ENCODE measurements at places on chromosomes 1 and 21.
A peak's percentile ranks its signal among the peaks of the same experiment; 100 is the strongest.

- no peak for DNase-seq
These were observed 275.1 kb upstream of the VAMP3 start for GRCh38 chr1:7495962-7496361.

GRCh38 chr1:150464422-150464826 is 22.8 kb upstream of the TARS2 start:
- DNase-seq: peak; percentile 51

- DNase-seq: no peak
These were observed 45.7 kb downstream of the GALNT2 start for GRCh38 chr1:230112782-230113181.

- DNase-seq: no peak
These were observed 411.2 kb downstream of the PLPP3 start for GRCh38 chr1:56168176-56168575.

GRCh38 chr1:43509740-43510375 is 20.8 kb upstream of the PTPRF start:
- no peak for DNase-seq

DNA sequence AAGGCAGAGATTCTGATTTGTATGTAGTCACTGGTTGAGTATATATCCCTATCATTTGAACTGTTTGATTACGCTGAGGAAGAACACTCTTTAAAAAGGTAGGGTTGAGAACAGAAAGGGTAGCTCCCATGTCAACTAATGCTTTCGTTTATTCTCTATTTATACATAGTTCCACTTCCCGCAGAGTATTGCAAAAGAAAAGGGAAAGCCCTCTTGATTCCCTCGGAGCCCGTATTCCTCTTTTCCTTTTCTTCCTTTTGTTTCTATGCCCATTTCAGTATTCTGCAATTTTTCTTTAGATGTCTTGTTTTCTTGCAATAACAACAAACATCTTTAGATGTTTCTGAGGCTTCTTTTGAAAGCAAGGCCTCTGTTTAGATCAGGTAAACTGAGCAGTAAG is 78.2 kb downstream of the DNTTIP2 start:
- no peak for DNase-seq

GRCh38 chr1:96554364-96554763 is 167.2 kb upstream of the PTBP2 start:
- DNase-seq: no peak

DNA sequence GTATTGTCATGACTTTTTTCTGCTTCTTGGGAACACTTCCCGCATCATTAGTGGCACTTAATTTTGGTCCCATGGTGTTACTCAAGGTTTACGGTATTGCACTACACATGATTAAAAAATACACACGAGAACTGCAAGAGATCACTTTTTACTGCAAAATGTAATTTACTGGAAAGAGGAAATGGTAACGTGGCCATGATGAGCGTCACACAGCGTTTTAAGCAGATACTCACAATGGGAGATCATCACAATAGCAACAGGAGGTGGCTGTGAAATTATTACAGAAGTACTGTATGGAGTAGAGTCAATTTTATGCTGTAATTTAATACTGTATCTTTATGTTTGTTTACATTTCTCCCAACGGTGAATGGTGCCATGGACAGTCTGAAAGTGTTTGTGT is 1510.3 kb downstream of the AMY1C start:
- no peak for DNase-seq

DNA sequence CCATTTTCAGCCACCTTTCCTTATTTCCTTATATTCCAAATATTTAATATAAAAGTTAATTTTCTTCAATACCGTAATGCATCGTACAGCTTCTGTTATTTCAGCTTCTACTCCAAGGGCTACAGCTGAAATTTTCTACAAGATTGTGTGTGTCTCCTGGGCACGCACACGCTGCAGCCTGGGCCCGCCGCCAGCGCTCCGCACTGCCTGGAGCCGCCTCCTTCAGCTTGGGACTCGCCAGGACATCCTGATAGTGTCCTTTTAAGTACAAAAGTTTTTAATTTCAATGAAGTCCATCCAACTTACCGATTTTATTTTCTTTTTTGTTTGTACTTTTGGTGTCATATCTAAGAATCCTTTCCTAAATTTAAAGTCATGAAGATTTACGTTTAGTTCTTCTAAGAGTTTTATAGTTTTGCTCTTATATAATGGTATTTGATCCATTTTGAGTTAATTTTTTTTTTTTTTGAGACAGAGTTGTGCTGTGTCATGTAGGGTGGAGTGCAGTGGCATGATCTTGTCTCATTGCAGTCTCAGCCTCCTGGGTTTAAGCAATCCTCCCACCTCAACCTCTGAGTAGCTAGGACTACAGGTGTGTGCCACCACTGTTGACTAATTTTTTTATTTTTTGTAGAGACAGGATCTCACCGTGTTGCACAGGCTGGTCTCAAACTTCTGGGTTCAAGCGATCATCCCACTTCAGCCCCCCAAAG is 82.8 kb downstream of the AXDND1 start:
- no peak for DNase-seq

- no peak for DNase-seq
These were observed 840.0 kb upstream of the B3GALT2 start for GRCh38 chr1:194026422-194026821.

DNA sequence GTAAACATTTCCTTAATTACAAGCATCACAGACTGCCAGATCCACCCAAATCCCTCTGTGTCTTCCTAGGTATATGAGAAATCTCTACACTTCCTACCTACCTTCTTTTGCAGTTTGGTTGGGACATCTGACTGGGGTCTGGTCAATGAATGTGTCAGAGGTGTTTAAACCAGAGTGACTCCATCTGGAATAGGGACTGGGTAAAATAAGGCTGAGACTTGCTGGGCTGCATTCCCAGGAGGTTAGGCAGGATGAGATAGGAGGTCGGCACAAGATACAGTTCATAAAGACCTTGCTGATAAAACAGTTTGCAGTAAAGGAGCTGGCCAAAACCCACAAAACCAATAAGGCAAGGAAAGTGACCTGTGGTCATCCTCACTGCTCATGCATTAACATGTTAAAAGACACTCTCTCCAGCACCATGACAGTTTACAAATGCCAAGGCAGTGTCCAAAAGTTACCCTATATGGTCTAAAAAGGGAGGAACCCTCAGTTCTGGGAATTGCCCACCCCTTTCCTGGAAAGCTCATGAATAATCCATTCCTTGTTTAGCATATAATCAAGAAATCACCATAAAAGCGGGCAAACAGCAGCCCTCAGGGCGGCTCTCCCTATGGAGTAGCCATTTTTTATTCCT is 87.4 kb upstream of the BACE2 start:
- no peak for DNase-seq

DNA sequence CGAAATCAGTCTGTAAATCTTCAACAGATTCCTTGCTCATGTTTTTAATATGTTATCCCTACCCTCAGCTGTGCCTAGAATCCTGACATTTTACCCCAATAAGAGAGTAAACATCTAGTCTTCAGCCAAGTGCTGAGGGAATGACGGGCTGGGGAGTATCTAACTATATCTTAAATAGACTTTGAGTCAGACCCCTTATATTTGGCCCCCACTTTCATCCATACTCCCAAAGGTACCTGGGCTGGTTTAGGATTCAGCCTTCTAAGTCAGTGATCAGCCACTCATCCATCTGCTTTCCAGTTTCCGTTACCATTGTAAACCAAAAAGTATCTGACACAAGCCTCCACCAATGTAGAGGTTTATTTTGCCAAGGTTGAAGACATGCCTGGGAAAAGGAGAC is 36.1 kb upstream of the CNIH3 start:
- no peak for DNase-seq

DNA sequence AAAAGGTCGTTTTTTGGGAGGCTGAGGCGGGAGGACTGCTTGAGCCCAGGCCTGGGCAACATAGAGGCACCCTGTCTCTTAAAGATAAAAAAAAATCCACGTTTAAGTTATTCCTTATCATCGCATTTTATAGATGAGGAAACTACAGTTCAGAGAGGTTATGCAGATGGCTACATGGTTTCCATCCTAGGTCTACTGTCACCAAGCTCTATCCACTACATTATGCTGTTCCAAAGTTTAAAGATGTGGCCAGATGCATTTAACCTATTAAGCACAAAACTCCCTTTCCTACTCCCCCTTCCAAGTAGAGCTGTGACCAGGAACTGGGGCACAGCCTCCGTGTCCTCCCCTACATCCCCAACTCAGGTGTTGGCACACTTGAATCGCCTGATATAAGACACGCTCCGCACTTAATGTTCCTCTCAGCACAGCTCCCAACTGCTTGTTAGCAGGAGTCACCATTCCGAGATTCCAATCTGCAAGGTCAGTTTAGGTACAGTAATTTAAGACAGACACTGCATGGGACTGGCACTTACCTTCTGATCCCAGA is 1.3 kb downstream of the TAF5L start:
- no peak for DNase-seq

DNA sequence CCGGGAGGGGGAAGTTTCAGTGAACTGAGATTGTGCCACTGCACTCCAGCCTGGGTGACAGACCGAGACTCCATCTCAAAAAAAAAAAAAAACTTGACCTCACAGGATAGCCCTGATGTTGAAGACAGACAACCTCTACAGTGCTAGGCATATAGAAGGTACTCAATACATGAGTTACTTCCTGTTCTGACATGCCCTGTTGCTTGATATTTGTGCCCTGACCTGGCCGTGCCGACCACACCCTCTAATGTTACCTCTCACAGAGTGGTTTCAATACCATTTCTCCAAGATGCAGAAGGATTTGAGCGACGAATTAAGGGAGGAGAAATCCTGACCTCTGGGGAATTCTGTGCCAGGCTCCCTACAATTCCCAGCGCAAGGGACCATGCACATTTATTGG is 5.2 kb downstream of the PTAFR start:
- DNase-seq: no peak

- no peak for DNase-seq
These were observed 38.8 kb downstream of the HMGB4 start for GRCh38 chr1:33902486-33903209.

DNA sequence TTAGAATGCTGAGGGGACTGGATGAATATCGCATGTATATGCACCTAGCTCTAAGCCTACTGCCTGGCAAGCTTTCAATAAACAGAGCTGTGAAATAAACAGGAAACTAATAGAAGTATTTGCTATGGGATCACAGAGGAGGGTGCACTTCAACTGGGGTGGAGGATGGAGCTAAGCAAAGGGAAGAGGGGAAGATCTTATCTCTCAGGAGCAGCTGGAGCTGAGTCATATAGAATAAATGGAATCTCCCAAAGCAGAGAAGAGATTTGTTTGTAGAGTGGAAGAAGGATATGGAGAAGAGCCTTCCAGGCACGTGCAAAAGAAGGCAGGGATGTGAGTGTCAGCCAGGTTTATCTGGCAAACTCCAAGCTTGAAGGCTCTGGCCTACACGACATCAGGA is 17.0 kb upstream of the KCNA10 start:
- no peak for DNase-seq

- DNase-seq: no peak
These were observed 2.5 kb downstream of the VWA1 start for GRCh38 chr1:1437904-1438376.

DNA sequence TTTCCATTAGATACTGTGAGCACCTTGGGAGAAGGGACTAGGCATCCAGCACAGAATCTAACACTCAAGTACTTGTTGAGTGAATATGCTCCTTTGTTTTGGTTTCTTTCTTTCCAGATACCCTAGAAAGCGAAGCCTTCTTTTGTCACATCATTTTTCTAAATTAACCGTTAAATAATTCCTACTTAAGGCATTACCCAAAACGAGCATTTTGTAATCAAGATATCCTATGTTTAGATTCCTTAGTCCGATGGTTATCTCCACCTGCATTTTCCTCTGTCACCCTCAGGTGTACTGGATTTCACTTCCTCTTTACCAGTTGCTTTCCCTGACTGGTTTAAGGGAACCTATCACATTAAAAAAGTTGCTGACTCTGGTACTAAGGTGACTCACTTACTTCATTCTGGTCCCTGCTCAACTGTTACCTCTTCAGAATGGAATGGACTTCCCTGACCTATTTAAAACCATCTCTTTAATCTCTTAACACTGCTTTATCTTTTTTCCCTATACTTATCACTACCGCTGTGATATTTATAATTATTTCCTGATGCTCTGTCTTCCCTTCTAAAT is 3.2 kb downstream of the B3GALNT2 start:
- DNase-seq: no peak

GRCh38 chr1:25748531-25749205 is 51.3 kb upstream of the SELENON start:
- DNase-seq: no peak

DNA sequence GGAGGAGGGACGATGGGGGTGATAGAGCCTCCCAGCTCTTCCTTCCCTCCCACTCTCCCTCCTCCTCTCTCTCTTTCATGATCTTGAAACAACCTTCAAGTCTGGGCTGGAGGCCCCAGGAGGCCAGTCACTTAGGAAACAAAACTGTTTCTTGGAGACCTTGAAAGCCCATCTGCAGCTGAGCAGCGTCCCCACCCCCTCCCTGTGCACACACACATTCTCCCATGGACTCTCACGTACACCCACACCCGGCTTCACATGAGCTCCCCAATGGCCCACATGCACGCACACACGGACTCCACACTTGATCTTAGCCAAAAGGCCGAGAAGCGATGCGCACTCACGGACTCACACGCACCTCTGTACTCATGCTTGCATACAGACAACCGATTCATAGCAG is 3.2 kb upstream of the ATP1A2 start:
- DNase-seq: no peak

DNA sequence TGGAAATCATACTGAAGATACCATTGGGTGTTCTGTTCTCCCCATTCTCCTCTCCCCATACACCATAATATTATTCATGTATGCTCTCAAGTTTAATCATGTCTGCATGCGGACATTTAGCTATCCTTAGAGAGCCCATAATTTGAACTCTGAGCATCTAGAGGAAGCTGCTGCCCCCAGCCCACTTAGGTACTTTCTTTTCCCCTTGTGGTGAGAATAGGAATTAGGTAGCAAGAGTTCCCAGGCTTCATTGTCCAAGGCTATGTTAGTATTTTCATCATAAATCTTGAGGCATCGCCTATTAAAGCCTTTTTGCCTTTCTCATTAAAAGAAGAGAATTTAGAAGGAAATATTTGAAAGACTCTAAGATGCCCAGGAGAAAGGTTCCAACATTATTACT is 96.3 kb downstream of the ROR1 start:
- DNase-seq: no peak

DNA sequence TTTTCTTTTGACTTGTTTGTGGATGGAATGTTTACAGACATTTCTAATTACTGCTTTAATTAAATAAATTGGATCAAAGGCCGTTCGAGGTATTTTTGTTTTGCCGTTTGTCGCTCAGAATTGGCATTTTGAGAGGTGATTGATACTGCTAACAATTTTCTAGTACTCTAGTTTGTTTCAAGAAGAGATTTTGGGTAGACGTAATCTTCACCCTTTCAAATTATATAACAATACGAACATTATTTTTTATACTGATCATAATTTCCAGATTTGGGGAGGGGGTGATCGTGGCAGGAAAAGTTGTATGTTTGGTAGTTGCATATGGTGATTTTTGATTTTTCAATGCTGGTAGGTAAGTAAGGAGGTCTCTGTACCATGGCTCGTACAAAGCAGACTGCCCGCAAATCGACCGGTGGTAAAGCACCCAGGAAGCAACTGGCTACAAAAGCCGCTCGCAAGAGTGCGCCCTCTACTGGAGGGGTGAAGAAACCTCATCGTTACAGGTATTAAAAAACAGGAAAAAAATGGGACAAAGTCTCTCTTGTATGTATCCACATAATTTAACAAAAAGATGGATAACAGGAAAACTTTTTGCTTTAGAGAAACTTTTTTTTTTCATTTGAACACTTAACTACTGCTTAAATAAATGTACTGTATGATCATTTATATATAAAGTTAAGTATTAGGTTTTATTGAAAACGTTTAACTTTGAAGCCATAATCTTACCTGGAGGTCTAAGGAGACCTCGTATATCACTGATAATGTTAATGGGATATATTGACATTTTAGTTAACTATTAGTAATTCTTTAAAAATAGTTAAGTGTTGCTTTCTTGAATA is 1.7 kb downstream of the H3-3A start:
- no peak for DNase-seq

Data from stimulated activated CD8-positive, alpha-beta memory T cell treated with anti-CD3 and anti-CD28 coated beads, Interleukin-12 subunit alpha, Interleukin-12 subunit beta, amount 100 ng/mL, for 1 hour (primary cell).